ENCODE measurements at places on chromosomes 1 and 21. TPM values are rescaled to one million over a fixed set of nuclear protein-coding genes. Genes with fewer than 3 reads are reported as not detected.

Gene DVL1
- 206 TPM for total RNA-seq

Gene NRIP1
- 105 TPM for total RNA-seq

Gene OR2M3
- not detected for total RNA-seq

Gene EDARADD
- total RNA-seq, result 10.0 TPM

Gene CLDN17
- 1.4 TPM for total RNA-seq
